ENCODE measurements at places on chromosomes 4 and X. TPM values are rescaled to one million over a fixed set of nuclear protein-coding genes. Genes with fewer than 3 reads are reported as not detected.
A peak's percentile ranks its signal among the peaks of the same experiment; 100 is the strongest.

DNA sequence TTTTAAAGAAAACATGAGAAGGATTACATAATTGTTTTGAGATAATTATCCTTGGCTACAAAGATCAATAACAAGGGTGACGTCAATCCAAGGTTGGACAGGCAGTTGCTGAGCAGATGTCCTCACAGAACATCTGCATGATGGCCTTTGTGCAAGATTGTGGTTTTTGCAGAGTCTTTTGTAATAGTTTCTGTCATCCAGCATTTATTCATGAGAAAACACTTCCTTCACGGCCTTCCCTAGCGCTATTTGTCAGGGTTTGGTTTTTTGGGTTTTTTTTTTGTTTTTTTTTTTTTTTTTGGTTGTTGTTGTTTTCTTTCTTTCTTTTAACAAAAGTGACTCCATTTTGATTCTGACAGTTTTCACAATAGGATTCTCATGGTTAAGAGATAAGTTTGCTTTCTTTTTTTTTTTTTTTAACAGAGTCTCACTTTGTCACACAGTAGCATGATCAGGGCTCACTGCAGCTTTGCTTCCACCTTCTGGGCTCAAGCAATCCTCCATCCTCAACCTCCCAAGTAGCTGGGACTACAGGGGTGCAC lies 31.5 kb upstream of the ELF2 start:
- DNase-seq = peak; percentile 93

GRCh38 chr4:112888622-112889021 lies 160.8 kb upstream of the ANK2 start:
- no peak for DNase-seq

GRCh38 chr4:171130256-171130801 lies 682.9 kb upstream of the GALNTL6 start:
- peak; percentile 7 for DNase-seq

The TSPAN6 gene
- total RNA-seq = 5.6 TPM

GRCh38 chr4:150577796-150578195 lies 4.2 kb upstream of the MAB21L2 start:
- no peak for DNase-seq

- DNase-seq = peak; percentile 71
These were observed 14.6 kb downstream of the GRXCR1 start for GRCh38 chr4:42906891-42907759.

All from MCF 10A (cell line).